ENCODE measurements at places on chromosomes 4 and X.

DNA sequence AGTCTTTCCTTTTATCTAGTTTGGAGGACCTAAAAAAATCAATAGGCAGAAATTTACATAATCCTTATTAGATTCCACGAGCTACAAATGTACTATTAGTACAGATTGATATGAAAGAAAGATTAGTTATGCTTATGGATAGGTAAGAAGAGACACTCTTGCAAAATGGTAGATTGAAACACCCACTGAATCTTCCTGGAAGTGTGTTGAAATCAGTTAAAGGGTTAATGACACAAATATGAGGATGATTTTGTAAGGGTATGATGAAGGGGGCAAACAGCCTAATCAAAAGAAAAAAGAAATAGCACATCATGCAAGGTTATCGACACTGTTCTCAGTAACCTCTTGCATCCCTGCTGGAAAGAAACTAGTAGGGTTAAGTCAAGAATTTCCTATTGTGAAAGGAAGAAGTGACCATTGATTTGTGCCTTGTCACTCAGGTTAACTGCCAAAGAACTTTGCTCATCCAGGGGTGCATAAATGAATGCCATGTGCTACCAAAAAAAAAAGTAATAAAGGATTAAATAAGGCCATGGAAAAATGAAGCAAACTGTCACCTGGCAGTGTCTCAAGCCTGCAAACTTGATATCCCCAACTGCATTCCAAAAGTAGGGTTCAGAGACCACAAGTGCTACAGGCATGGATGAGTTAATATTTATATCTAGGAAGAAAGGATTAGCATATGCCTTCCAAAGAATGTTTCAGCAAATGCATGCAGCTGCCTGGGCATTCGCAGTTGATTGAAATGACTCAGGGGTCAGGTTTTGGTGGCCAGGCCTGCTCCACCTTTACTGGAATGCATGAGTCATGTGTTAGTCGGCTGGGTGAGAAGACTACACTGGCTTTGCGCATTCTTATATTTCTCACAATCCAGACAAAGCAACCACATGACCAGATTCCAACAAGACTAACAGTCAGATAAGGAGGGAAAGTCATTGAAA, 78.3 kb upstream of the ATXN3L start:
- DNase-seq: peak; percentile 2

- no peak for DNase-seq
Measured at GRCh38 chr4:109127866-109128265, 174.6 kb downstream of the COL25A1 start.

DNA sequence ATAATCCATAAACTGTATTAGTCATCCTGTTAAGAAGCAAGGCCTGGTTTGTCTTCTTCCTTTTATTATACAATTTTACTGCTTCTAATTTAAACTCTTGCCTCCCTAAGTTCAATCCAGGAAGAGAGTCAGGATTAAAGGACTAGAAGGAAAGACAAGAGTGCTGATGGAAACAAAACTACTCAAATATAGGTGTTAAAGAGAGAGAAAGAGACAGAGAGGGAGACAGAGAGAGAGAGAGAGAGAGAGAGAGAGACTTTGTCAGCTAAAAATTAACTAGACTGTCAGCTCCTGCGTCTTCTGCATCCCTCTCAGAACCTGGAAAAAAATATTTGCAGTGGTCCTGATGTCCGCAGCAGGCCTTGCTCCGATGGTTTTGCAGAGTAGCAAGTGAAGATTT, 13.5 kb upstream of the FGG start:
- no peak for DNase-seq

GRCh38 chr4:25258980-25259578, 25.2 kb downstream of the PI4K2B start:
- DNase-seq: no peak

GRCh38 chr4:138243369-138243768, 1.2 kb upstream of the SLC7A11 start:
- no peak for DNase-seq

- DNase-seq: no peak
Measured at GRCh38 chrX:40151211-40152172, 53.7 kb upstream of the BCOR start.

GRCh38 chrX:55127692-55128091, 38.9 kb downstream of the PAGE2 start:
- DNase-seq: no peak

- no peak for DNase-seq
Measured at GRCh38 chrX:142428916-142429315, 223.8 kb upstream of the MAGEC2 start.

- DNase-seq: no peak
Measured at GRCh38 chr4:7240306-7240705, 48.0 kb downstream of the SORCS2 start.

DNA sequence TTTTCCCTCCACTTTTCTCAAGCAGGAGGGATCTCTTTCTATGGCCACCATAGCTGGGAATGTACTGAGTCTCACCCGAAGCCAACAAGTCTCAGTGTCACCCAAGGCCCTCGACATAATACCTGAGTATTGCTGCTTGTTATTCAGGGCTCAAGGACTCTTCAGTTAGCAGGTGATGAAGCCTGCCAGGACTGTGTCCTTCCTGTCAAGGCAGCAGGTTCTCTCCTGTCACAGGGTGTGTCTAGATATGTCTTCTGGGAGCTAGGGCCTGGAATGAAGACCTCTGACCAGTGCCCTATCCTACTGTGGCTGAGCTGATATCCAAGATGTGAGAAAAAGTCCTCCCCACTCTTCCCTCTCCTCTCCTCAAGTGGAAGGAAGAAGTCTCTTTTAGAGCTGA, 391.0 kb upstream of the DIPK2B start:
- no peak for DNase-seq

DNA sequence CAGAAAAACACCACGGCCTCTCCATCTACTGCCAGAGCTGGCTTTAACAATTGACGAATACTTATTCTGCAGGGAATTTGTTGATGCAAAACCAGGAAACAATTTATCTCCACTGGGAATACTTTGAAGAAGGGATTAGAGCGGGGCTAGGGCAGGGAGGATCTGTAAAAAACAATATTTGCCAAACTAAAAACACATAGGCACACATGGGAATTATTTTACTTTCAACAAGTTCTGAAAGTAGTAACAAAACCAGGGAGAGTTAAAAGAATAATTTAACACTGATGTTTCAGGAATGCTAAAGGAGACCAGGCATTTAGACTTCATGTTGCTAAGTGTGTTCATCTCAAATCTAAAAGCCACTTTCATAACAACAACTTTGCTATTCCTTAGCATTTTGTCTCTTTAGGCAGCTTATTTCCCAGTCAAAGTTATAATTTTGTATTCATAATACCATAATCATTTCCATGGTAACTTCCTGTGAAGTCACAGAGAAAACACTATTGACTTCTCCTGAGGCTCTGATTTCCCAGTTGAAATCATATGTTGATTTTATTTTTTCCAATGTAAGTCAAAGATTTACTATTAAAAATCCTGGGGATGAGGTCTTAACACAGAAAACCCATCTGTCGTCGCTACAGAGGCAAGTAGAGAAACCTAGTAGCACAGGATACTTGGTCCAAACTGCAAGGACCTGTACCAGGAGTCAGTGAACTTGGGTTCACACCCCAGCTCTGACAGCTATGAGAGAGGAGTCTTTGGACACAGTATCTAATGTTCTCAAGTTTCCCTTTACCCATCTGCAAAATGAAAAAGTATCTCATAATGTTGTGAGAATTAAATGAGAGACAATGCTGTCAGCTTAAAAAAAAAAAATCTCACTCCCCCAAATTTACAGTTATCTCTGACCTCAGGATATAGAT, 69.3 kb downstream of the SH3RF1 start:
- DNase-seq: no peak

DNA sequence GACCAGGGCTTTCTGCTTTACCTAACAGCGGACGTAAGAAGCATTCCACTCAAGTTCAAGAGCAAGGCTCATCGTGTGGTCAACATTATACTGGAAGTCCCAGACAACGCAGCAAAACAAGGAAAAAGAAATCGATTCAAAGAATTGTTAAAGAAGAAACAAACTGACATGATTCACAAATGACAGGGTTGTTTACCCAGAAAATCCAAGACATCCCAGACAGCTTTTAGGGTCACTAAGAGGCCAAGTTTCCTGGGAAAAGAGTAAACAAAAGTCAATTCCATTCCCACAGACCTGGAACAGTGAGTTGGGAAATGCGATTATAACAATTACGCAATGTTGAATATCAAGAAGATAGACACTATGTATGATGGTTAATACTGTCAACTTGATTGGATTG, 21.5 kb upstream of the HTRA3 start:
- no peak for DNase-seq

- DNase-seq: no peak
Measured at GRCh38 chrX:101478366-101478765, 6.9 kb upstream of the ARMCX4 start.

GRCh38 chrX:40147126-40147952, 49.6 kb upstream of the BCOR start:
- DNase-seq: no peak

GRCh38 chr4:3801521-3801920, 35.3 kb downstream of the ADRA2C start:
- DNase-seq: no peak

DNA sequence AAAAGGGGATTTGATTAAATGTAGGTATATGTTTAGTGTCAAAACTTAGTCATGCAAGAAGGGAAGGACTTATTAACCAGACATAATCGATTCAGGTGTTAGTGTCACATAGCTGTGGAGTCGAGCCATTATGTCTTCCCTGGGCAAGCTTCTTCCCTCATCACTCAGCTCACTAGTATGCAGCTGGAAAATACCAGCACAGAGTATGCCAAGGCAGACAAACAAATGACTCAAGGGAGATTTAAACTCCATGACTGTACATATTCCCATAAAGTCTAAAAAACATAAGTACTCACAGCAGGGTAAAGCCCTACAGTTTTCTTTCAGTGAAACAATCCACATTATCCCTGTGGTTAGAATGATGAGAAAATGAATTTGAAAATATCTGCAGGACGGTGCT, 304.5 kb downstream of the CBLL2 start:
- no peak for DNase-seq

DNA sequence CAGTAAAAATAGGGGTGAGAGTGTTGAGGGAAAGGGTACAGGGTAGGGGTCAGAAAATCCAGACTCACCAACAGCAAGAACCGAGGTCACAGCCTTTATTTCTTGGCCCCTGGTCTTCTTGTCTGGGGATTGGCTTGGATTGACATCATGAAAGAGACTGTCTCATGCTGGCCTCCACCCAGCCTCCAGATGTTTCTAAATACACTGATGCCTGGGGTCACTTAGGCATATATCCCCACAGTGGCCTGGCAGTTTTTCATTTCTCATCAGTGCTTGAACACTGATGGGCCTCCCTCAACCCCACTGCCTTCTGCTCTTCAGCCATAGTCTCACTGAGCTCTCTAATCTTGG, 173.9 kb downstream of the RTL9 start:
- no peak for DNase-seq

DNA sequence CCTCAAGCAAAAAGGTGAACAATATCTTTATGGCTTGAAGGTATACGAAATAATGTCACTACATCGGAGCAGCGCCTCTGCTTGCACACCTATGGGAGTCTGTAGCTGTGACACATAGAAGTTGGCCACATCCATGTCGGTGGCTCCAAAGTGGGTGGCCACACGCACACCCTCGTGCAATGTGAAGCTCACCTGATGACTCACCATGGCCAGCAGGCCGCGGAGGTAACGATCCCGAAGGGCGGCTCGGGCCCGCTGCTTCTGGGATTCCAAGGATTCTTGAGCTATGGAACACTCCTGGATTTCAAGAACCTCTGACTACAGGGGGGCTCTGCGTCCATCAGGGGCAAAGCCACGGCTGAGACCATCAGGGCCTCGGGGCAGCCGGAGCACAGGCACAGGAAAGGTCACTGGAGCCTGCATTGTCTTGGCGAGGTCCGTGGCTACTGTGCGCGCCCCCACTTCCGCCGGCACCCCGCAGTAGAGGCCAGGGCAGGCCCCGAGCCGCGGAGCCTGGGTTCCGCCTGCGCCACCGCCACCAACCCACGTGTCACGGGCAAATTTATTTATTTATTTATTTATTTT, 25.2 kb downstream of the NYX start:
- DNase-seq: no peak

GRCh38 chr4:98556451-98556850, 102.0 kb downstream of the TSPAN5 start:
- no peak for DNase-seq

- no peak for DNase-seq
Measured at GRCh38 chr4:84733343-84734033, 150.6 kb downstream of the CDS1 start.

DNA sequence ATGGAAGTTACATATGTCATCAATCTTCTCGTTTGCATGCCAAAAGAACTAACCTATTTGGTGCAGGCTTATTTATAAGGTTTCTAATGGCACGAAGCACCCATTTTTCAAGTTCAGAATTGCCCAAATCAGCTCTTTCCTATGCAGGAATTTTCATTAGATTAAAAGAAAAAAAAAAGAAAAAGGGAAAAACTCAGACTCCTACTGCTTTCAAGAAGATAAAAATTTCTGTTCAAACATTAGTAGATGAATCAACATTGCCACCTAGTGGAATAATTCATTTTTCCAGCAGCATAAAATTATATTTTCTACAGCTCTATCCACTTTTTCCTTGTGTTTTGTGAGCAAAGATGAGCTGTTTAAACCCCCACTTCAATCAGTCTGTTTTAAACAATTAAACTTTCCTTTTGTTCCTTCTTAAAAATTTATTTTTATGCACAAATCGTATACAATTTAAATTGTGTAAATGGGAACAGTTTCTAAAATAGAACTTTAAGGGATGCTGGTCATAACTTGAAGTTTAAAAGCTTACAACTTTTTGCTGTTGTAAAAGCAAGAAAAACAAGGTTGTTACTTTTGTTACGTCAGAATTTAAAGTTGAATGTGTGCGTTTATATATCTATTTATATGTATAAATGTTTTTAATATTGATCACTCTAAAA, 309.9 kb downstream of the ARAP2 start:
- DNase-seq: peak; percentile 13

DNA sequence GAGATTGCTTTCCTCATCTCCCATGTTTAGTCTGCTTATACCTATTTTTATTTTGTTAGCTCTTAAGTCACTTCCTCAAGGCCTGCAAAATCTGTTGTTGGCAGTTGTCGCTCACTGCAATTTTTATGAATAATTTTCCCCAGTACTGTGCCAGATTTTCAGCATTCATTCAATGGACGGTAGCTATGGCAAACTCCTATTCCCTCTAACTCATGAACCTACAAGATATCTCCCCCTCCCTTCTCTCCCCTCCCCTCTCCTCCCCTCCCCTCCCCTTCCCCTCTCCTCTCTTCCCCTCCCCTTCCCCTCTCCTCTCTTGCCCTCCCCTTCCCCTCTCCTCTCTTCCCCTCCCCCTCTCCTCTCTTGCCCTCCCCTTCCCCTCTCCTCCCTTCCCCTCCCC, 160.4 kb downstream of the FRAS1 start:
- no peak for DNase-seq

DNA sequence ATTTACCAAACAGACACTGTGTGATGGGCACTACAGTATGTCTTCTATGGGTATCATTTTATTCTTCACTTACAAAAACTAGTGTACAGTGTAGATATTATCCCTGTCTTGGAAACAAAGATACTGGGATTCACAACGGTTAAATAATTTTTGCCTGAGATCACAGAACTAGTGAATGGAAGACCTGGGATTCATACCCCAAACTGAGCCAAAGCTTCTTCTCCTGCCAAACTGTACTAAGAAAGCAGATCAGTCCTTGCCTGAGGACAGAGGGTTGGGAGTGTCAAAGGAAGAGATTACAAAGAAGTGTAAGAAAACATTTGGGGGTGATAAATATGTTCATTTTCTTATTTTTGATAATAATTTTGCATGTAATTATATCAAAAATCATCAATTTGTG, 43.1 kb downstream of the PPA2 start:
- DNase-seq: no peak

Data from CD4-positive, alpha-beta T cell treated with Interleukin-15 for 4 hours (primary cell).